ENCODE measurements at places on chromosomes 2 and 18.

DNA sequence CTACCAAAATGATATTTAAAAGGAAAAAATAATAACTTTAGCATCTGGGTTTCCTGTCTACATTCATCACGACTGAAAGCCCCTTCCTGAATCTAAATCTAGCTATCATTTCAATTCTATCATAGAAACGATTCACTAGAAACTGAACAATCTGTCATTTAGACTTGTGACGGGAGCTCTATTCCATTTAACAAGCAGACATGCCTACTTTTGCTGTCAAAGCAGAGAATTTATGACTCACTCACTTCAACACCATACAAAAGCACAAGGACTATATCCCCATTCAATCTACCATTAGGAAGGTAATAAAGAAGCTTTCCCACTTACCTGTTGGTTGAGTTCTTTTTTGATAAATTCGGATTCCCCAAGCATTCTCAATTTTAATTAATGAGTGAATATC lies 1072.3 kb downstream of the LRP1B start:
- no peak for DNase-seq

- no peak for DNase-seq
These were observed 15.5 kb downstream of the HDLBP start for GRCh38 chr2:241300000-241300399.

DNA sequence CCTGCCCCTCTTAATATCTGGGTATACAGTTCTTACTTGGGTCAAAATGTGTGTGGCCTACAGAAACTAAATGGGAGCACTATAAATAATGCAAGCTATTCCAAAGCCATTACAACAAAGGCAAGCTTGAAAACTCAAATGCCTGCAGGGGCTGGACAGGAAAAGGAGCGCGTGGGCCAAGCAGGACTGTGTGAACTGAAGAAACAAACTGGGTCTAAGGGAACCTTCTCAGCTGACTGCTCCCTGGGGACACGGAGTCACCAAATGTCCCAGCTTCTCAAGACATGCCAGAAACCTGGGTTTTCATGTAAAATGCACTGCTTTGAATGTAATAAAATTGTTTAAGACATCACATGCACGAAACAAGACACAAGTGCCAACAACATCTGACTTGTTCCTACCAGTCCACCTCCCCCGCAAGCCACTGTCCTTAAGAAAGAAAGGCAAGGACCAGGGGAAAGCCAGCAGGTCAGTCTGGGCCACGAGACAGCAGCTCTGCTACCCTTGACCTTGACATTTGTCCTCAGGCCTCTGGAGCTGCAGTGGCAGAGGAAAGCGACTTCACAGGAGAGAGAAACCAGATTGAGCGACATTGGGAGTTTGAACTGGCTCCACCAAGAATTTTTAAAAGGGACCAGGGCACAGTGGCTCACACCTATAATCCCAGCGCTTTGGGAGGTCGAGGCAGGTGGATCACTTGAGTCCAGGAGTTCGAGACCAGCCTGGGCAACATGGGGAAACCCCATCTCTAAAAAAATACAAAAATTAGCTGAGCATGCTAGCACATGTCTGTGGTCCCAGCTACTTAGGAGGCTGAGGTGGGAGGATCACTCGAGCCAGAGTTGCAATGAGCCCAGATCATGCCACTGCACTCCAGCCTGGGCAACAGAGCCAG lies 89.7 kb upstream of the SH3BP4 start:
- DNase-seq = no peak

DNA sequence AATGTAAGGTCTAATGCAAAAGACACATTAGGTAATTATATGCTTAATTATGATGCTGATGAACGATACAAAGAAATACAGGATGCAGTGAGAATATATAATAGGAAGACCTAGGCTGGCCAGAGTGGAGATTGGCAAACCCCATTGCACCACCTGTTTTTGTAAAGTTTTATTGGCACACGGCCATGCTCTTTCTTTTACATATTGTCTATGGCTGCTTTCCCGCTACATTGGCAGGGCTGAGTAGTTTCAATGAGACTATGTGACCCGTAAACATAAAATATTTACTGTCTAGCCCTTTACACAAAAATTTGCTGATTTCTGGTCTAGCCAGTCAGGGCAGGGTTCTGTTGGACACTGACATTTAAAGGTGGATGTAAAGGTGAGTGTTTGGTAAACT lies 5.4 kb downstream of the SEC11C start:
- no peak for DNase-seq

DNA sequence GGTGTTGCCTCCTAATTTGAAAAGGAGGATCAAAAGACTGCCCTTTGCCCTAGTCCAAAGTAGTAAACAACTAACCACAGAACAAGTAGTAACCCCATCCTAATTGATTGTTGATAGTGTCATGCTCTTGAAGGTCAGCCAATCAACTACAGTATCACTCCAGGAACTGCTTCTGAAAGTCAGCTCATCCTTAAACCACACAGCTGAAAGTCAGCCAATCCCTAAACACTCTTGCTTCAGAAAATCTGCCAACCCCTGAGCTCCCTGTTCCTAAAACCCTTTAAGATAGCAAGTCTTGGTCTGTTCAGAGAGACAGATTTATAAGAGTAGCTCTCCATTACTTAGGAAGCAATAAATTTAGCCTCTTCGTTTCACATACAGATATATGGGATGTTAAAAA lies 51.6 kb upstream of the CPO start:
- no peak for DNase-seq

GRCh38 chr2:191297033-191297432 lies 51.8 kb downstream of the MYO1B start:
- DNase-seq = no peak

GRCh38 chr2:97740590-97741182 lies 27.3 kb downstream of the ZAP70 start:
- peak; percentile 68 for DNase-seq

GRCh38 chr2:158773121-158773520 lies 22.0 kb upstream of the DAPL1 start:
- DNase-seq = no peak

- peak; percentile 66 for DNase-seq
These were observed 13.8 kb upstream of the SGPP2 start for GRCh38 chr2:222410534-222410933.

DNA sequence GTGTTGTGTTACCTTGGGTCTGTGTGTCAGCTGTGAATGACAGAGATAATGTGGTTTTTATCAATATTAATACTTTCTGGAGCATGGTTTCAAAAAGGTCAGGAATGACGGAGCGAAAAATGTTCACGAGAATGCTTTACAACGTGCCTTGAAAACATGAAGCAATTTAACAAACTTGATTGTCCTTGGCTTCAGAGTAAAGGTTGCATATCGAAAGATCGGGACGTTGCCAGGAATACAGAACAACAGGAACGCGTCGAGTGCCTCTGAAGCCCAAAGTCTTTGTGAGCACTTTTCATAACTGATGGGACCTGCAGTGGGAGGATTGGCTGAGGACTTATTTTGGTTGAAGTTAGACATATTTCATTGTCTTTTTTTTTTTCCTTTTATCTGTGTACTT lies 206.1 kb downstream of the ZNF407 start:
- no peak for DNase-seq
